ENCODE measurements at places on chromosomes 5 and 9.

GRCh38 chr9:35920051-35920620, 10.8 kb downstream of the SPAAR start:
- no peak for DNase-seq

GRCh38 chr5:39417979-39418378, 6.8 kb downstream of the DAB2 start:
- DNase-seq, result no peak

- DNase-seq, result no peak
Observed at GRCh38 chr9:133505901-133506652, 18.7 kb downstream of the MYMK start.

DNA sequence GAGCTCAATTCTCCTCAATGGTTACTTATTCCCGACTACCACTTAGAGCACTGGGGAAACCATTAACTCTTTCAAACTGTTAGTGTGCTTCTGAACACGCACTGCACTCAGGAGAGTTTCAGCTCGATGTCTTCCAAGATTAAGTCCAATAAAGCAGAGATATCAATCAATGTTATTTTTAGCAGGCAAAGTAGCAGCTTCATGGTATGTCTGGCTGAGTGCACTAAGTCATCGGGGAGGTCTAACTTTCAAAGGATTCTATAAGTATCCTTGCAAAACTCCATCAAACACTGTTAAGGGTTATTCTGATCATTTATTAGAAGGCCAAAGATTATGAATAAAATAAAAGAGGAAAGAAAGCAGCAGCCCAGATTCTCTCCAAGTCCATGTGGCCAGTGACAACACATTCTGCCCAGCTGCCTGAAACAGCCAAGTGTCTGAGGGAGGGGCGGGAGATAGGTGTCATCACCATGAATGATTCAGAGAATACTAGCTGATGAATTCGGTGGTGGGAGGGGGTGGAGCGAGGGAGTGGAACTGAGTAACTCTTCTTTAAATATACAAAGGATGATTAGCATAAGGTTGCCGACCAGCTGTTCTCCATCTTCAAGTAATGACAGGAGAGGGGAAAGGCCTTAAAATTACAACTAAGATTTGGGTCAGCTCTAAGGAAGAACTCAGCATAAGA, 21.3 kb downstream of the NREP start:
- no peak for DNase-seq

DNA sequence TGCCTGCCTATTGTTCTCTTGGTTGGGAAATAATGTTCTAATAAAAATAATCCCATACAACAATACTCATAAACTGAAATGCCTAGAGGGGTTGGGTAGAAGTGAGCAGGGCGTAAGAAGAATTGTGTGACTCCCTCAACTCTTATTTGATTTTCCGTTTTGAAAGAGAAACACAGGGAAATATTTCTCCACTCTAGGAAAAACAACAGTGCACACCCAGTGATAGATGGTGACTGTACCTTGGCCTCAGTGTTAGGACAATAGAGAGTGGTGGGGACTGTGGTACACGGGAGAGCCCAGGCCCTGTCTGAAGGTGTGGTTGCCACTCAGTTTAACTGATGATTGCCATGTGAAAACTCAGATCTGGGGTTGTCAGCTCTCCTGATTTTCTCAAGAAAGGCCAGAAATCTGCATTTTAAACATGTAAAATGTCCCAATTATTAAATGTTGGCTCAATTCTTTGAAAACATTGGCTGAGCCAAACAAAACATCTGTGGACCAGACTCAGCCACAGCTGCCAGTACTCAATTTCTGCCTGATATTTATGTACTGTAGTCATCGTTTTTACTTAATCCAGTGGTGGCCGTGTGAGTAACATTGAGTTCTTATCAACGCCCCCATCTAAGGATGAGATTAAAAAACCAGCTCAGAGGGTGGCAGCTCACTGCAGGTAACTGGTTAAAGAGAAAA, 103.8 kb upstream of the ZNF618 start:
- DNase-seq, result no peak

GRCh38 chr5:142360607-142361120, 35.8 kb upstream of the SPRY4 start:
- DNase-seq, result no peak

DNA sequence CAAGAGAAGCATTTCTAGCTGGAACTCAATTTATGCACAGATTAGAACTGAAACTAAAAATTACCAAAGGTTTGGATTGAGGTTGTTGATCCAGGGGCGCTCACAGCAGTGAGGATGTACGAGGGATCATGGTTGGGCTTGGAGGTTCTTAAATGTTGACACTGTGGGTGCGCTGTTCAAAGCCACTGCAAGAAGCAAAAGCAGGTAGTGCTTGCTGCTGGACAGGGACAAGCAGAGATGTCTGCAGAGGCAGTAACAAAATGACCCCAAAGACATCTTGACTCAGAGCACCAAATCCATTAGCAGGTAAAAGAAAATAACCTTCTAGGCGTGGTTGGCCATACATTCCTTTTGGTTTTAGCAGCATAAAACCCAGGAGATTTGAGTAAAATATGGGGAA, 468.4 kb downstream of the ZSWIM6 start:
- DNase-seq, result no peak

- no peak for DNase-seq
Observed at GRCh38 chr5:6737043-6737941, 24.1 kb downstream of the TENT4A start.

DNA sequence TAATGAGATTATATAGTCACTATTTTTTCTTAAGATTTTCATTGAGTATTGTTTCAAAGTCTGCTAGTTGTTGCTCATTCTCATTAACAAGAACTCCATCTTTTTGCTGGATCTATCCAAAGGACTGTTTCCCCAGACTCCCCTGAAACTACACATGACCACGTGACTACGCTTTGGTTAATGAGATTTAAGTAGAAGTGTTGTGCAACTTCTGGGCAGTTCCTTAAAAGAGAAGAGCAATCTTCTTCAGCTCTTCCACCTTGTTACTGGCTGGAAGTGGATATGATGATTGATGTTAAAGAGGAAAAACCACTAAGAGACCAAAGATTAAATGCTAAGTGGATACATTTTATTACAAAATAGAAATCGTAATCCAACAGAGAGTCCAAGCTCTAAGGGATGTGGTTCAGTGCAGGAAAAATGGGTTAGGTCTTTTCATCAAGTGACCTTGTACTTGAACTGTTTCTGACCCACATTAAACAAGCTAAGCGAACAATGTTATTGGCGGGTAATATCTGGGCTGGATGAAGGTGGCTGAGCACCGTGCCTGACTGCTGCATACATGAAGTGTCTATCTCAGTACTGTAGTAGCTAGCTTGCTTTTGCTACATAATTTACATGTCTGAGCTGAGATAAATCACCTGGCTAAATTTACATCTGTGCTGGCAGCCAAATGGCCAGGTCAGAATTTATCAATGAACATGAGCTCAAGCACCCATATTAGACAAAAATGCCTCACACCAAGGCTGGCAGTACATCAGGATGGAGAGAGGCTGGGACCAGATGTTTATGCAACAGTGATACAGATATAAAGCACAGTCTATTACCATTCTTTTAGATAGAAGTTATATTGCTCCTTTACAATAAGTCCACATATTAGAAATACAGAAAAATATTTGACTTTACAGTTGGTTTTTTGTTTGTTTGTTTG, 7.5 kb upstream of the CTNNAL1 start:
- no peak for DNase-seq

DNA sequence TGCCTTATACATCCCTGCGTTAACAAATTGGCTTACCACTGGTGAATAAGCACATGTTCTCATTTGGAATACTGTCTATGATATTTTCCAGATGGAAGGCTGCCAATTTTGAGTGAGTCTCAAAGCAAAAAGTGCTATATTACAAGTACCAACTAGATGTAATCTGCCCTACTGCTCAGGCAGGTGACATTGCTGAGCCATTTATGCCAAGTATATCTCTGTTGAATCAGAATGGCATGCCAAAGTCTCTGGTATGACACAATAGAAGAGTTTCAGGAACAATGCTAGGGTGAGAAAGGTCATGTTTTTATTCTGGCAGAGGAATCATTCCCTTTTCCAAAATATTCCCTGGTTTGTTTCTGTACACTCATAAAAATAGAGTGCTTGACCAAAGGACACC, 356.5 kb downstream of the CDH9 start:
- DNase-seq, result no peak

DNA sequence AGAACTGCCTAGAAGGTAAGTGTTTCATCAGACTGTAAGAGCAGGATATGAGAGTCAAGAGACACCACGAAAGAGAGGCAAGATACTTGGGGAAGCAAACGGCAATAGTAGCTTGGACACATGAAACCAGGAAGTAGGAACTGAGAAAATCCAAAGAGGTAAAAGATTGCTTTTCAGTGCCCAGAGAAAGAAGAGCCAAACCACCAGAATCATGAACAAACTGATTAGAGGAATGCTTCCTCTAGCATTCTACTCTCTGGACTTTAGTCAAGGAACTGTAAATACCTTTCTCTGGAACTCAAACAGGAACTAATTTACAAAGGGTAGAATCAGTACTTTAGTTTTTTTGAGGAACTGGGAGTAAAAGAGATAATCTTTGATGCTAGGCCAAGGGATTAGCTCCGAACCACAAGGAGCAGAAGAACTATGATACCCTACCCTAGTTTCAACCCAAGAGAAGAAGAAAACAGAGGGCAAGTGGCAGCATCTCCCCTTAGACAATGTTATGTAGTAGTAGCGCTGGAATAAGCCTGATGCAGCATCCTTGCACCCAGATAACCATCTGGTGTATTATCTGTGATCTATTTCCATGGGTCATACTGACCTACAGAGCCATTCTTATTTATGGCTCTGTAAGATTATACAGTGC, 41.3 kb downstream of the EFCAB9 start:
- DNase-seq, result no peak

GRCh38 chr5:101393795-101394450, 490.8 kb upstream of the ST8SIA4 start:
- no peak for DNase-seq

DNA sequence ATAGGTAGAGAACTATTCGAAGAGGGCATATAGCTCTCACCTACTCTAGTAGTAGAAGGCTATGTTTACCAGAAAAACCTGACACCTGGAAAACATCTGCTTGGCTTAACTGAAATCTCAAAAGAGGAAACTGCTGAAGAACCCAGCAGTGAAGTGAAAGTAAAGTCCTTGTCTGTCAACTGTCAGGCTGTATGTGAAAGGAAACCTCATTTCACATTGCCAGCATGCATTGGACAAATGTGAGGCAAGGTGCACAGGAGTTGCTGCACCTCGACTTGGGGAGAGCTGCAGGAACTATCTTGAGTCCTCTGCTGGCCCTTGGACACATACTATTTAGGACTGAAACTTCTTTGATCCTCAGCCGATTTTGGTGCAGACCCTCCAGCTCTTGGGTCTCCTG, 53.3 kb downstream of the NREP start:
- DNase-seq, result no peak

GRCh38 chr9:13759551-13759950, 480.1 kb upstream of the MPDZ start:
- no peak for DNase-seq

- DNase-seq, result no peak
Observed at GRCh38 chr5:101977729-101978345, 318.2 kb downstream of the SLCO4C1 start.

- DNase-seq, result no peak
Observed at GRCh38 chr9:86836797-86837196, 110.5 kb downstream of the GAS1 start.

DNA sequence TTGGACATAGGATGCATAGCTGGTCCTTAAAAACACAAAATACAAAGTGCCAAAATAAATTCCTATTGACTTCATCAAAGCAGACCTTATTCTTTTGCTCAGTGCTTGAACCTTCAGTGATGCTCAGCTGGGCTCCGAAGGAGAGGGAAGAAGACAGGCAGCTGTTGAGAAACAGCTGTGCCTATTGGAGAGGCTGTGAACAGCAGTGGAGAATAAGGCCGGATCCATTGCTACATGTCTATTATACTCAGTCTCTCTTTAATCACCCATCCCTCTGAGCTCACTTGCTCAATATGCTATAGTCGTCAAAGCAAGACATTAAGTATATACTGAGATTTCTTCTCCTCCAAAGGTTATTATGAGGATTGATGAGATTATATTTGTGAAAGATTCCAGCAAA, 174.4 kb downstream of the CHSY3 start:
- no peak for DNase-seq

- DNase-seq, result no peak
Observed at GRCh38 chr5:72541501-72542225, 34.5 kb upstream of the ZNF366 start.

DNA sequence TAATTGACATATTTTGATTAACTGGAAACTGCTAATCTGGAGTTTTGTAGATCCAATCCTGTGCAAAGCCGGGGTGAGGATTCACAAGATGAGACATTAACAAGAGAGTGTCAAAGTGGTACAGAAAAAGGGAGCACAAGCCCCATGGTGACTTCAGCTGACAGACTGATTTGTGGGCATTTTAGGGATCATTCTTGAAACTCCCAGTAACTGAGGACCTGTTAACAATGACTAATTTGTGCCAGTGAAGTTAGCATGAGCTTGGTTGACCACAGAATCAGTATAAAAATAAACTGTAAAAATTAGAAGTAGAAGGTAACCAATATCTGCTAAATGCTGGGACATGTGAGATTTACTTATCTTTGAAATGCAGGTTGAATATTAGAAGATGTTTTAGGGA, 1578.3 kb downstream of the EFNA5 start:
- DNase-seq, result no peak

DNA sequence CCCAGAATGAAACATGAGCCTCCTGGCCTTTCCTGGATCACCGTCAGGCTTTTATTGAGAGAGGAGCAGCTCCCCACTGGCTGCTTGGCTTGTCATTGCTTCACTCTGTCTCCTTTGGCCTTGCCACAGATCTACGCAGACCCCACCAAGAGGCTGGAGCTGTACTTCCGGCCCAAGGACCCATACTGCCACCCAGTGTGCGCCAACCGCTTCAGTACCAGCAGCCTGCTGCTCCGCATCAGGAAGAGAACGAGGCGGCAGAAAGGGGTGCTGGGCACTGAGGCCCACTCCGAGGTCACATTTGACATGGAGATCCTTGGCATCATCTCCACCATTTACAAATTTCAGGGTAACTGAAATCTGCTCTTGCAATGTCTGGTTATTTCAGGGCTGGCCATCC, 11.2 kb downstream of the GTF3C5 start:
- DNase-seq, result no peak

GRCh38 chr9:92807757-92808725, 43.4 kb upstream of the BICD2 start:
- no peak for DNase-seq

DNA sequence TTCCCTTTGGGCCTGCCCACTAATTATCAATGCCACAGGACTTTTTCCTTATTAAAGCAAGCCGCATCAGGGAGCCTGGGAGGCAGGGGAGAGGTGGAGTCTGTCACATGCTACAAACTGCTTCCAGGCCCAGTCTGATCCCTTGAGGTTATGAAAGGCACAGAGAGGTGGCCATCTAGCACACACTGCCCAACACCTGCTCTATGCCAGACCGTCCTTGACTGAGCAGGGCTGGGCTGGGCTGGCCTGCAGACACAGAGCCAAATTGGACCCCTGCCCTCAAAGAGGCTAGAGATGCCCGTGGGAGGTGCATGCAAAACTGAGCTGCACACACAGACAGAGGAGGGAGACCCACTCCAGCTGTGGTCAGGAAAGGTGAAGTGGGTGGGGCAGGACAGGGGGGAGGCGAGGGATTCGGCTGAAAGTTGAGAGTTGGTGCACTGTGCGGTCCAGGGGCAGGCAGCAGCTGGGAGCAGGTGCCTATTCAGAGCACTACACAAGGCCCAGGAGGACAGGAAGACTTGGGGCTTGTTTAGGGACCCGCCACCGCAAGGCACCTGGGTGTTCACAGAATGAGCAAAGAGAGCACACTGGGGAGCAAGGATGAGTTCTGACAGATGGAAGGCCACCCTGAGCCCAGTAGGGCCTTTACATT, 36.4 kb upstream of the TCF7 start:
- no peak for DNase-seq

- no peak for DNase-seq
Observed at GRCh38 chr5:17282283-17283120, 65.1 kb downstream of the BASP1 start.

GRCh38 chr5:163162645-163163044, 274.8 kb upstream of the CCNG1 start:
- DNase-seq, result no peak
